Hematopoietic multipotent progenitor cell (in vitro differentiated cells): ENCODE measurements at places on chromosomes 13 and 19. TPM values are rescaled to one million over a fixed set of nuclear protein-coding genes. Genes with fewer than 3 reads are reported as not detected.

The ZFP30 gene
- total RNA-seq, result 7.0 TPM

The SOX1 gene
- not detected for total RNA-seq

The C19orf73 gene
- 7.0 TPM for total RNA-seq

The KLK12 gene
- total RNA-seq, result not detected

The B3GNT3 gene
- 0.54 TPM for total RNA-seq

The ETV2 gene
- total RNA-seq, result 1.1 TPM

The TGDS gene
- 7.0 TPM for total RNA-seq

The ASPDH gene
- not detected for total RNA-seq

The TMC4 gene
- total RNA-seq, result under 0.01 TPM

The KIR2DL3 gene
- under 0.01 TPM for total RNA-seq

The LILRA6 gene
- total RNA-seq, result 0.27 TPM

The ZNF471 gene
- 2.2 TPM for total RNA-seq

The TPTE2 gene
- not detected for total RNA-seq

The CYP2A7 gene
- not detected for total RNA-seq

The RFX2 gene
- 81.1 TPM for total RNA-seq

The GARIN5A gene
- total RNA-seq, result 1.1 TPM

The LGALS7 gene
- not detected for total RNA-seq

The ZNF229 gene
- 4.0 TPM for total RNA-seq

The NAT14 gene
- total RNA-seq, result 12.7 TPM

The FAM83E gene
- total RNA-seq, result 3.2 TPM

The SIGLEC9 gene
- 0.27 TPM for total RNA-seq

The PLVAP gene
- total RNA-seq, result 0.81 TPM

The ZMYM5 gene
- total RNA-seq, result 11.8 TPM

The PBX4 gene
- 4.8 TPM for total RNA-seq

The CHAMP1 gene
- total RNA-seq, result 6.5 TPM

The SELENOV gene
- total RNA-seq, result not detected

The METTL21C gene
- total RNA-seq, result not detected

The CBLC gene
- 0.54 TPM for total RNA-seq

The FLT1 gene
- total RNA-seq, result 0.54 TPM

The CD37 gene
- total RNA-seq, result 255 TPM

The CFAP97D2 gene
- not detected for total RNA-seq

The SLC10A2 gene
- total RNA-seq, result not detected

The IFNL3 gene
- total RNA-seq, result 0.27 TPM

The TIMM29 gene
- total RNA-seq, result 44.4 TPM

The GGN gene
- under 0.01 TPM for total RNA-seq

The SIN3B gene
- total RNA-seq, result 32.0 TPM

The ARHGAP45 gene
- total RNA-seq, result 217 TPM

The FBXO27 gene
- 0.27 TPM for total RNA-seq
